ENCODE measurements at places on chromosomes 16 and 17. TPM values are rescaled to one million over a fixed set of nuclear protein-coding genes. Genes with fewer than 3 reads are reported as not detected.

DNA sequence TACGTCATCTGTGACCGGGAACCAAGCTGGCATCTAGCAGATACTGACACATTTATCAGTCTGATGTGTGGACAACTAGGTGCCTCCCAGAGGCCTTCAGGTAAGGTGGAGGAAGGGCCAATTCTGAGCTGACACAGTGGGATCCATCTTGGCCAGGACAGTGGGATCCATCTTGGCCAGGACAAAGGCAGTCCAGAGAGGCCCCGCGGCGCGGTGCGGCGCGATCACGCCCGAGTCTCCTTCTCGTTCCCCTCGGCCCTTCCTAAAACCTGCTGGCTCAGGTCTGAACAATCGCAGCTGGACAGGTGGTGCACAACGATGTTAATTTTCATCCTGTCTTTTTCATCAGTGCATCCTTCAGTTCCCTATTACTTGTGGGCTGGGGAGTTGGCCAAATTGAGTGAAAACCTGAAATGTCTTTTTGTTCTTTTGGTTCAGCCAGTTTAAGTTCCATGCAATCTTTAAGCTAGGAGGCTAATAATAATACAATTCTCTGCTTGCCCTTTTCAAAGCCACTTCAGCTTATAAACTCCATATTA is 486 bp upstream of the WSB1 start:
- no peaks in the 10 kb centered on the region for H3K27me3 ChIP-seq
- H3K36me3 ChIP-seq: peaks cover 6% of the 10 kb centered on the region
- H3K4me1 ChIP-seq: peaks cover 33% of the 10 kb centered on the region
- peak overlapping the region; percentile 66 for H3K4me3 ChIP-seq
- peak; percentile 51 for DNase-seq
- peak overlapping the region; percentile 96 for H3K27ac ChIP-seq

GRCh38 chr17:72318131-72318530 is 197.3 kb downstream of the SOX9 start:
- H3K4me3 ChIP-seq: no peak overlapping the region
- H3K4me1 ChIP-seq: no peaks in the 10 kb centered on the region
- H3K27ac ChIP-seq: no peak overlapping the region
- DNase-seq: no peak
- H3K36me3 ChIP-seq: no peaks in the 10 kb centered on the region

Gene MYH1
- polyA plus RNA-seq: 0.05 TPM

DNA sequence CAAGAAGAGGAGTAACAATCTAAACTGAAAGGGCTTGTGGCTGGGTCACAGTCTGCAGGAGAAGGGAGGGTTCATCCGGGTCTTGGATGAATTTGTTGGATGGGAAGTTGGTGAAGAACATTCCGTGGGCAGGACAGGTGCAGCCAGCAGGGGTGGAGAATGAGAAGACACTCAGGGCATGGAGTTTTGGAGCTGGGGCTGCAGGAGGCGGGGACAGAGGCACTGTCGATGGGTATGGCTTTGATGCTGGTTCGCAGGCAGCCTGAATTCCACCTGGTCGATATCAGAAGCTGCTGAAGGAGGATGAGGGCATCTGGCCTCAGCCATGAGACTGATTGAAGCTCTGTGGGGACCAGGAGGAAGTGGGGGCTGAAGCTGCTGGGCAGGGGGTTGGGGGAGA is 36.1 kb upstream of the CBFA2T3 start:
- H3K4me1 ChIP-seq: no peaks in the 10 kb centered on the region
- no peak overlapping the region for H3K4me3 ChIP-seq
- no peaks in the 10 kb centered on the region for H3K27me3 ChIP-seq
- no peaks in the 10 kb centered on the region for H3K36me3 ChIP-seq
- DNase-seq: no peak

Gene SPNS3
- 0.61 TPM for polyA plus RNA-seq

DNA sequence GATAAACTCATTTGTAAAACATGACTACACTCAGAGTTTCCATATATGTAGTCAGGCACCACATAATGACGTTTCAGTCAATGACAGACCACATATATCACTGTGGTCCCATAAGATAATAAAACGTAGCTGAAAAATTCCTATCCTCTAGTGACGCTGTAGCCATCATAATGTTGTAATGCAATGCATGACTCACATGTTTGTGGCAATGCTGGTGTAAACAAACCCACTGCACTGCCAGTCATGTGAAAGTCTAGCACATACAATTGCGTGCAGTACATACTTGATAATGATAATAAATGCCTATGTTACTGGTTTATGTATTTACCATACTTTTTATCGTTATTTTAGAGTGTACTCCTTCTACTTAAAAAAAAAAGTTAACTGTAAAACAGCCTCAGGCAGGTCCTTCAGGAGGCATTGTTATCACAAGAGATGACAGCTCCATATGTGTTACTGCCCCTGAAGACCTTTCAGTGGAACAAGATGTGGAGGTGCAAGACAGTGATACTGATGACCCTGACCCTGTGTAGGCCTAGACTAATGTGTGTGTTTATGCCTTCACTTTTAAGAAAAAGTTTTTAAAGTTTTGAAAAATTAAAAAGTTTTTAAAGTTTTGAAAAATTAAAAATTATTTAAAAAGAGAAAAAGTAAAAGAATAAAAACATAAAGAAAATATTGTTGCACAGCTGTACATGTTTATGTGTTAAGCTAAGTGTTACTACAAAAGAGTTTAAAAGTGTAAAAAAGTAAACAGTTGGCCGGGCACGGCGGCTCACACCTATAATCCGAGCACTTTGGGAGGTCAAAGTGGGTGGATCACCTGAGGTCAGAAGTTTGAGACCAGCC is 9.0 kb downstream of the STAT5B start:
- no peak for DNase-seq
- no peaks in the 10 kb centered on the region for H3K36me3 ChIP-seq
- H3K27ac ChIP-seq: peak overlapping the region; percentile 48
- H3K27me3 ChIP-seq: no peaks in the 10 kb centered on the region
- peaks cover 4% of the 10 kb centered on the region for H3K4me1 ChIP-seq

- no peaks in the 10 kb centered on the region for H3K36me3 ChIP-seq
- no peaks in the 10 kb centered on the region for H3K27me3 ChIP-seq
- no peak overlapping the region for H3K4me3 ChIP-seq
- no peaks in the 10 kb centered on the region for H3K4me1 ChIP-seq
- peak; percentile 59 for DNase-seq
- no peak overlapping the region for H3K27ac ChIP-seq
These were observed 234.5 kb downstream of the C16orf78 start for GRCh38 chr16:49608098-49608497.

All from stomach (tissue), 19 donors.